ENCODE measurements at places on chromosomes 5 and 9. TPM values are rescaled to one million over a fixed set of nuclear protein-coding genes. Genes with fewer than 3 reads are reported as not detected.
A peak's percentile ranks its signal among the peaks of the same experiment; 100 is the strongest.

DNA sequence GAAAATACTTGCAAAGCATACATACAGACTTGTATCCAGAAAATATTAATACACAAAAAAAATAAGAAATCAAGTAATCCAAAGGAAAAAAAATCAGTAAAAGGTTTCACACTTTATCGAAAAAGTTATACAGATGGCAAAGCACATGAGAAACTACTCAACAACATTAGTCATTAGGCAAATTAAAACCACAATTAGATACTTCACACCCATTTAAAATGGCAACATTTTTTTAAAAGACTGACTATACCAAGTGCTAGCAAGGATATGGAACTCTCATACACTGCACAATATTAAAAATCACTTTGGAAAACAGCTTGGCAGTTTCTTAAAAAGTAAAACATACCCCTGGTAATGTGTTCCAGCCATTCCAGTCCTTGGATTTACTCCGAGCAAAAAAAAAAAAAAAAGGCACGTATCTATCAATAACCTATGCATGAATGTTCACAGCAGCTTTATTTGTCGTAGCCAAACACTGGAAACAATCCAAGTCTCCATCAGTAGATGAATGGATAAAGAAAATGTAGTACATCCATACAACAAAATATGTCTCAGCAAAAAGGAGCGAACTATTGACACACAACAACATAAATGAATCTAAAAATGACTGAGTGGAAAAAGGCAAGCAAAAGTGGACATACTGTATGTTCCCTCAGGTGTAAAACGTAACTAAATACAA lies 66.0 kb downstream of the GNAQ start:
- H3K4me3 ChIP-seq: no peak overlapping the region
- no peak overlapping the region for H3K27ac ChIP-seq
- H3K36me3 ChIP-seq: peaks cover 5% of the 10 kb centered on the region

DNA sequence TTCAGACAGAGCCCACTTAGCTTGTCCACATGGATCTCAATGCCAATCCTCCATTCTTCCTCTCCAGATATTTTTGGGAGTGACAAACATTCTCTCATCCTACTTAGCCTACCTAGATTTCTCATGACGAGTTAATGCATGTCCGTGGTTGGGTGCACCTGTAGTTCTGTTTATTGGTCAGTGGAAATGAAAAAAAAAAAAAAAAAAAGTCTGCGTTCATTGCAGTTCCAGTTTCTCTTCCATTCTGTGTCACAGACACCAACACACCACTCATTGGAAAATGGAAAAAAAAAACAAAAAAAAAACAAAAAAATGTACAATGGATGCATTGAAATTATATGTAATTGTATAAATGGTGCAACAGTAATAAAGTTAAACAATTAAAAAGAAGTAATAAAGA lies 59.0 kb downstream of the BASP1 start:
- no peaks in the 10 kb centered on the region for H3K4me1 ChIP-seq
- no peak overlapping the region for H3K4me3 ChIP-seq
- H3K27ac ChIP-seq: no peak overlapping the region
- DNase-seq: no peak

DNA sequence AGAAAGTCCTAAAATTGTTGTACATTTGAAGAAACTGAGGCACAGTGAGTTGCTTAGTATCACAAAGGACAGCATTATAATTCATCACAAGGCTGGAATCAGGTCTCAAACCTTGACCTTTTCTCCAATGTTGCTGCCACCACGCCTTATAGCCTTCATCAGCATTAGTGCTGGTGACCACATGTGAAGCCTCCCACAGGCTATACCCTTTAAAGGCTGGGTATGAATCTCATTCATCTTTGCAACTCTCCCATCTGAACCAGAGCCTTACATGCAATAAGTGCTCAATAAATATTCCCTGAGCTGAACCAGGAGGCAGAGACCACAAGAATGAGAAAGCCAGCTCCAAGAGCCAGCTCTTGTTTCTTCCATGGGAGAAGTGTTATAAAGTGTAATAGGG lies 104.7 kb downstream of the SPOCK1 start:
- no peaks in the 10 kb centered on the region for H3K4me1 ChIP-seq
- no peaks in the 10 kb centered on the region for H3K27me3 ChIP-seq
- H3K36me3 ChIP-seq: no peaks in the 10 kb centered on the region
- no peak for DNase-seq
- H3K27ac ChIP-seq: no peak overlapping the region

DNA sequence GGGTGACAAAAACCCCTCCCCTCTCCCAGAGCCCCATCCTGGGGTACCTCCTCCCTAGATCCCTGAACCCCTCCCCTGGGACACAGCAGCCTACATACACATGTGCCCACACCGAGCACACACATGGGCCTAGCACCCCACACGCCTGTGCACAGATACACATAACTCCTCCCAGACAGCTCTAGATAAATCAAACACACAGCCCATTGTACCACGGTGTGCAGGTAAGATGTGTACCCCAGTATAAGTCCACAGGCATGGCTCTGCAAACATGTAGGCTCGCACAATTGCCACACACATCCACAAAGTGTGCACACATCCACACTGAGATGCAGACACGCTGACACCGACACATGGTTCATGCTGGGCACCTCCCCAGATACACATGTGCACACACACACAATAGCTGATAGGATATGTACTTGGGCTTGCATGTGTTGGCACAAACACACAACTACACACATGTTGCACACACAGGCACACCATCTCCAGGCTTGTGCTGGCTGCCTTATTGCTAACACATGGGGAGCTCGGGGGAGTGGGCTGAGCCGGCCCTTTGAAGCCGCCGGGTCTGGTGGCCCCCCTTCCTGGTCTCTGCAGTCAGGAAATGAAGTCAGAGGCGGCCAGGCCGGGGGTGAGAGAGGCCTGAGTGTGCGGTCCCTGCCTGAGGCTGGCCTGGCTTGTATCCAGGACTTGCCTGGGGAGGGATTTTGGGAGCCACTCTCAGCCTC lies 30.2 kb downstream of the GOLGA2 start:
- peaks cover 3% of the 10 kb centered on the region for H3K27me3 ChIP-seq
- H3K4me3 ChIP-seq: no peak overlapping the region
- no peaks in the 10 kb centered on the region for H3K36me3 ChIP-seq
- DNase-seq: no peak
- H3K27ac ChIP-seq: no peak overlapping the region

DNA sequence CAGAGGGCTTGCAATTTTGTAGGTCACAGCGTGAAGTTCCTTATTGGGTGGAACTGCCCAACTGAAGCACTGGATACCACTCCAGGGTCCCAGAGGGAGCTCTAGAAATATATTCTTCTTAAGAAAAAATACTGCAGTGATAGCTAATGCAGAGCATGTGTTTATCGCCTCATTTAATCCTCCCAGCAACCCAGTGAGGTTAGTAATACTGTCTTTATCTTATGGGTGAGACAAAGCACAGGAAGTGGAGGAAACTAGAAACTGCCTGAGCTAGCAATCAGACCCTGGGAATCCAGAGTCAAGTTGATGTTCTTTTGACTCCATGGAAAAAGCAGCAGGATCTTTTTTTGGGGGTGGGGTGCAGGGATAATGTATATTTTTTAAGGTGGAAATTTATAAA lies 153.3 kb downstream of the PJA2 start:
- no peaks in the 10 kb centered on the region for H3K36me3 ChIP-seq
- DNase-seq: no peak
- no peak overlapping the region for H3K4me3 ChIP-seq
- no peaks in the 10 kb centered on the region for H3K4me1 ChIP-seq
- no peaks in the 10 kb centered on the region for H3K27me3 ChIP-seq
- H3K27ac ChIP-seq: no peak overlapping the region

DNA sequence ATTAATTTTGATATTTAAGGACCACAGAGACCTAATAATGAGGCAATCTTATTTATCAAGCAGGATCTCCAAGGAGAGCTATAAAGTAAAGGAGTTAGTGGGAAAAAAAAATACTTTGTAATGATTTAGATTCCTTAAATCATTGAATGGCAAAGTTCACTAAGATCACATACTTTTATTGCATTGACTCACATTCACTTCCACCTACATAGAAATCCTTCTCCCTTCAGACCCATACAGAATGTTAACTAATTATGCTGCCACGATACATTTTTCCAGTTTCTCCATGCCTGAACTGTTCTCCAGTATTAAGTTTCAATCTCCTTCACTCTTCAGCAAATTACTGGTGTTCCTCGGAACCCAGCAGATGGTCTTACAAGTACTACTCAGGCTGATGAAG lies 388.7 kb downstream of the EFNA5 start:
- no peak overlapping the region for H3K27ac ChIP-seq
- H3K27me3 ChIP-seq: no peaks in the 10 kb centered on the region
- no peaks in the 10 kb centered on the region for H3K4me1 ChIP-seq
- no peak for DNase-seq

- H3K36me3 ChIP-seq: no peaks in the 10 kb centered on the region
- peaks cover 4% of the 10 kb centered on the region for H3K27me3 ChIP-seq
- H3K4me1 ChIP-seq: peaks cover 3% of the 10 kb centered on the region
- H3K4me3 ChIP-seq: no peak overlapping the region
- no peak for DNase-seq
- H3K27ac ChIP-seq: no peak overlapping the region
Observed at GRCh38 chr9:90974016-90974415, 172.4 kb downstream of the SYK start.

- H3K36me3 ChIP-seq: no peaks in the 10 kb centered on the region
- H3K27me3 ChIP-seq: no peaks in the 10 kb centered on the region
- no peak for DNase-seq
Observed at GRCh38 chr5:78288246-78288645, 6.3 kb downstream of the AP3B1 start.

GRCh38 chr9:91729558-91729842 lies 220.5 kb downstream of the ROR2 start:
- H3K4me1 ChIP-seq: peaks cover under 1% of the 10 kb centered on the region
- no peaks in the 10 kb centered on the region for H3K36me3 ChIP-seq
- H3K4me3 ChIP-seq: no peak overlapping the region
- no peak overlapping the region for H3K27ac ChIP-seq
- no peaks in the 10 kb centered on the region for H3K27me3 ChIP-seq

DNA sequence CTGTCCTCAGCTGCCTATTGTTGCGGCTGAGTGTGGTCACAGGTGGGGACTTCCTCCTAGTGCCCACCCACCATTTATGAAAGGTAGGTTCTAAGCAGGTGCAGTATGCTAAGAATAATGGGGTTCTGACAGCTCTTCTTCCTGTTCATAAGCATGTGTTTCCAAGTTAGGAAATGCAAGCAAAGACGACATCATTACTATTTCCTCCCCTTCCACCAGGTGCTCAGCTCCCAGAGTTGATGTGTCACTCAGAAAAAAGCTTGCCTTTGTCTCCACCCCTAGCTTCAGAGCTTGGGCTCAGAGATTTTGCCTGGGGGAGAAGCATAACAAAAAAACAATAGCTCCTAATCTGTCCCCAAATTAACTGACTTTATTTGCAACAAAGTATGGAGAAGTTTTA lies 1076.7 kb downstream of the NR2F1-AS1 start:
- H3K4me3 ChIP-seq: no peak overlapping the region
- no peaks in the 10 kb centered on the region for H3K27me3 ChIP-seq
- H3K27ac ChIP-seq: no peak overlapping the region
- H3K36me3 ChIP-seq: no peaks in the 10 kb centered on the region

DNA sequence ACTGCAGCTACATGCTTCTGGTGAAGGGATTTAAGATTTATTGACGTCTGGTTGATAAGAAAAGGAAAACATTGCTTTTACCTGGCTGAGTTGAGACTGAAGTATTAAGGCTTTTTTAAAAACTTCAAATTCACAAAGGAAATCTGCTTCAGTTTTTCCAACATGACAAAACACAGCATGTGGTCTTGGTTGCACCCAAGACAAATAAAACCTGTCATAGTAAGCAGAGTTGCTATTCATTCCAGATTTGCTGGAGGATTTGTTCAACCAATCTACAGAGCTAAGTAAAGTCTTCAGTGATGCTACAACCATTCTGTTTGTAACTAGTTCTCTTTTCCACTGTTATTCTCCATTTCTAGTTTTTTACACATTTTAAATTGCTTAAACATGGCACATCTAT lies 11.3 kb downstream of the C5orf63 start:
- no peak for DNase-seq
- no peaks in the 10 kb centered on the region for H3K27me3 ChIP-seq
- no peak overlapping the region for H3K4me3 ChIP-seq
- H3K27ac ChIP-seq: no peak overlapping the region
- H3K36me3 ChIP-seq: peaks cover 3% of the 10 kb centered on the region

GRCh38 chr9:89757776-89758528 lies 153.1 kb downstream of the GADD45G start:
- no peaks in the 10 kb centered on the region for H3K27me3 ChIP-seq
- no peak overlapping the region for H3K27ac ChIP-seq
- no peaks in the 10 kb centered on the region for H3K4me1 ChIP-seq
- H3K36me3 ChIP-seq: no peaks in the 10 kb centered on the region
- no peak overlapping the region for H3K4me3 ChIP-seq

GRCh38 chr5:23740029-23740428 lies 232.6 kb downstream of the PRDM9 start:
- H3K27ac ChIP-seq: no peak overlapping the region
- no peaks in the 10 kb centered on the region for H3K36me3 ChIP-seq

- H3K36me3 ChIP-seq: no peaks in the 10 kb centered on the region
- H3K4me3 ChIP-seq: no peak overlapping the region
- H3K27ac ChIP-seq: no peak overlapping the region
- H3K4me1 ChIP-seq: no peaks in the 10 kb centered on the region
Observed at GRCh38 chr5:65946198-65946745, 19.9 kb downstream of the ERBIN start.

GRCh38 chr5:165143741-165144140 lies 1638.3 kb downstream of the MAT2B start:
- no peaks in the 10 kb centered on the region for H3K4me1 ChIP-seq
- H3K4me3 ChIP-seq: no peak overlapping the region
- H3K36me3 ChIP-seq: no peaks in the 10 kb centered on the region
- DNase-seq: no peak
- H3K27me3 ChIP-seq: no peaks in the 10 kb centered on the region

- peaks cover 3% of the 10 kb centered on the region for H3K4me1 ChIP-seq
- no peak overlapping the region for H3K27ac ChIP-seq
- H3K36me3 ChIP-seq: peaks cover 6% of the 10 kb centered on the region
- H3K4me3 ChIP-seq: no peak overlapping the region
- DNase-seq: no peak
Observed at GRCh38 chr9:133767008-133767407, 28.9 kb upstream of the SARDH start.

GRCh38 chr9:133002147-133003070 lies 23.9 kb downstream of the GFI1B start:
- H3K4me3 ChIP-seq: no peak overlapping the region
- H3K4me1 ChIP-seq: no peaks in the 10 kb centered on the region
- DNase-seq: no peak
- H3K36me3 ChIP-seq: no peaks in the 10 kb centered on the region

GRCh38 chr9:117555964-117556629 lies 141.2 kb upstream of the ASTN2 start:
- DNase-seq: peak; percentile 12
- no peaks in the 10 kb centered on the region for H3K4me1 ChIP-seq
- no peak overlapping the region for H3K27ac ChIP-seq

The SPATA31E1 gene
- not detected for total RNA-seq

The ENTREP1 gene
- 4.1 TPM for total RNA-seq

The NAIP gene
- 11.0 TPM for total RNA-seq

The NME5 gene
- total RNA-seq: 1.2 TPM

The WHRN gene
- 3.2 TPM for total RNA-seq

The HAPLN1 gene
- 0.14 TPM for total RNA-seq

The SNAPC4 gene
- 2.1 TPM for total RNA-seq

The DHFR gene
- 76.2 TPM for total RNA-seq

The URM1 gene
- total RNA-seq: 46.7 TPM

Data from thymus (tissue), 14 donors.